ENCODE measurements at places on chromosomes 13 and 19.

- DNase-seq, result no peak
Observed at GRCh38 chr13:102212729-102213128, 189.1 kb downstream of the FGF14 start.

DNA sequence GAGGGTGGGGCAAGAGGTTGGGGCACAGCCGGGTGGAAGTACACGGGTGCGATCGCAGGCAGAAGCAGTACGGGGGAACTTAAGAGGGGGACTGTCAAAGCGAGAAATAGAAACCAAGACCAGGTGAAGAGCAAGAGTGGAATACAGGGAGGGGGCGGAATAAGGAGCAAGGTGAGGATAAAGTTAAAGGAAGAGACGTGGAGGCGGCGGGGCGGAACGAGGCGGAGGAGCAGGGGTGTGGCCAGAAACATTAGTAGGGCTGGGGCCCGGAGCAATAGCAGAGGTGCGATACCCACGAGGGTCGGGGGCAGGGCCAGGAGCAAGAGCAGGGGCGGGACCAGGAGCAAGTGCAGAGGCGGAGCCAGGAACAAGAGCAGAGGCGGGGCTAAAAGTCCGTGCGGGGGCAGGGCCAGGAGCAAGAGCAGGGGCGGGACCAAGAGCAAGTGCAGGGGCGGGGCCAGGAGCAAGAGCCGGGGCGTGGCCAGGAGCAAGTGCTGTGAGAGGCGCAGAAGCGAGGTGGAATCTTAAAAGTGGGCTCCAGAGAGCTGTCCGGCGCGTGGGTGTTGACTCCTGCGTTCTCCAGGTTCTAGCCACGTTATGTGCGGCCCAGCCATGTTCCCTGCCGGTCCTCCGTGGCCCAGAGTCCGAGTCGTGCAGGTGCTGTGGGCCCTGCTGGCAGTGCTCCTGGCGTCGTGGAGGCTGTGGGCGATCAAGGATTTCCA lies 1.2 kb downstream of the CATSPERG start:
- DNase-seq, result peak; percentile 92

- DNase-seq, result no peak
Observed at GRCh38 chr13:50126263-50126992, 111.2 kb downstream of the KCNRG start.

DNA sequence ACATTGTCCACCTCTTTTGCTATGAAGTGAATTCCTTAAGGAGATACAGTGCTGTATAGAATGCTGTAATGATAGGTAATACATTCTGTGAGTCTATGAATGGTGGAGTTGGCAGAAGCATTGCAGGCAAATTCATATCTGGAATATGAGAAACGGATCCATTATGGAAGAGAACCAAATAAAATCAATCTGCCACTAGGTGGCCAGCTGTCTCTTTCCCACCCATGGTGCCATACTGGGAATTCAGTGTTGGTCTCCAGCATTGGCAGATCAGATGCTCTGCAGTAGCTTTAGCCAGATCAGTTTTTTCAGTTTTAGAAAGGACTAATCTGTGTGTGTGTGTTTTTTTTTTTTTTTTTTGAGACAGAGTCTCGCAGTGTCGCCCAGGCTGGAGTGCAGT lies 27.6 kb downstream of the DNAJC3 start:
- no peak for DNase-seq

DNA sequence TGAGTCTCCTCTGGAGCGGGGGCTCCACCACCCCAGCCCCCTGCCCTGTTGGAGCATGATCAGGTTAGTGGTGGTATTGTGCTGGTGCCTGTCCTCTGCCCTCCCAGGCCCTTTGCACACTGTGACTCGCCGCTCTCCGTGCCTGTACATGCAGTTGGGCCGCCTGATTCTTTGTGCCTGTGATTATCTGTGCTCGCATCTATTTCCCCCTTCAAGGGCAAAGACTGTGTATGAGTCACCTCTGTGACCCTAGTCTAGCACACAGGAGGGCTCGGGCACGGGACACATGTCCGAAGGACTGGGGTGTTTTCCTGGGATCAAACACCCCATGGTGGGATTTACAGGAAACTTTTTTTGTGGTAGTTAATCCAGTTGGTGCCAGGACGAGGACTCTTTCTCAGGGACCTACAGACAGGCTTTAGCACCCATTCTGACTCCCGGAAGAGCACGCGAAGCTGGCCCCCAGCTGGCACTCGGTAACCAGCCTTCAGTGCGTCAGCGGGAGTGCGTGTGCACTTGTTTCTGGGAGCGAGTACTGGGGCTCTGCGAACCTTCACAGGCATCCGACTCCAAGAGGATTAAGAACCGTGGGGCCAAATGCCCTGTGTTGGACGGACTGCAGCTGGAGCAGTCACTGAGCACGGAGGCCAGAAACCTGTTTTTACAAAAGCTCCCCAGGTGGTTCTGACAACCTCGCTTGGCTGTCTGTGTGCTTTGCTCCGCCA lies 6.7 kb downstream of the PPP1R37 start:
- DNase-seq, result no peak

DNA sequence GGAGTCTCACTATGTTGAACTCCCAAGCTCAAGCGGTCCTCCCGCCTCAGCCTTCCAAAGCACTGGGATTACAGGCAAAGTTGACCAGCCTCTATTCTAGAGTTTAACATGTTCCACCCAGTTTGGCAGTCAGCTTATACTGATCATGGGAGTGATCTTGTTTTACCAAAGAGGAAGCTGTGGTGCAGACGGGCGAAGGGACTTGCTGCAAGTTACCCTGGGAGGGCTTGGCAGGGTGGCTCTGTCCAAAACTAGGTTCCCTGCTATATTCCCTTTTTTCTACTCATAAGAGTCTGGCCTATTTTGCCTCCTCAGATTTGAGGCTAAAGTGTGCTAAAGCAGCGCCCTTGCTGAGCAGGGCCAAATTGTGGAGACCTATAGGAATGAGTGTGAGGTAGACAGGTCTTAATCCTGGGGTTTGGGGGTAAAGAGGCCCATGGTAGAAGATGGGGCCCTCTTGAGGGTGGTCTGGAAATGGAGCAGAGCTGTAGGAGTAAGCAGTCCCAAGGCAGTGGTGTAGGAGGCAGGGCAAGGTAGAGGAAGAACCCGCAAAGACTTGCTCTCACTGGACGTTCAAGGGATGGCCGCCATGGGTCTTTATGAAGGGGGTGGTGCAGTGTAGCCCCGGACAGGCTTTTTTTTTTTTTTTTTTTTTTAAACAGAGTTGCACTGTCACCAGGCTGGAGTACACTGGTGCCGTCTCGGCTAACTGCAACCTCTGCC lies 3.3 kb downstream of the RPS19 start:
- DNase-seq, result no peak

DNA sequence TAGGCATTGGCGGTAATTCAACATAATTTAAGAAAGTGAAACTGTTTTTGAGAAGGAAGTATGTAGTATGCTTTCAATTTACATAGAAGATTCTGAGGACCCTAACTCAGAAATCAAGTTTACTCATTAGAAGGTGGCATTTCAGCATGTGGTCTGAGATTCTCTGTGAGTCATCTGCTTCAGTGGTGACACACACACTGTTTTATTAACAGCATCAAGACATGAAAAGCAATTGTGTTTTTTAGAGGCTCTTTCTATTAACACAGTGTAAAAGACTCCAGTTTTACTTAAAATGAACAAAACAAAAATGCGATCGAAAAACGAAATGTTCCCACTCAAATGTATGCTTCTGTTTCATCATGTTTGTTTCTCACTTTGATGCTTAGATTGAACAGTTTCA lies 802.1 kb upstream of the SLITRK6 start:
- no peak for DNase-seq

DNA sequence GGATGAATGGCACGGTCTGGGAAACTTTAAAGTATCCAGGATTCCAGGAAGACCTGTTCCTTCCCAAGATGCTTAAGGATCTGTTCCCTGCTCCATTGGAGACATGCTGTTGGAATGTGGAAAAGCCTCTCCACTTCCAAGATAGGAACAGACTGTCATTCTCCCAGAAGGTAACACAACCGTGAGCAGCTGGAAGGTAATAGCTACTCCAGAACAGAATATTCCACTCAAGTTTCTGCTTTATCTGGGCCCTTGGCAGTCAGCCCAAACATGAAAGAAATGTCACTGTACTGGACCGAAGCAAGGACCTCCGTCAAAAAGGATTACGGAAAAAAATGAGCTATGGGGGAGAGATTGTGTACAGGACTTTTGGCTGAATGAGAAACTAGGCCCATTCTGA lies 420.9 kb upstream of the NBEA start:
- DNase-seq, result no peak

GRCh38 chr13:49545661-49546060 lies 39.7 kb downstream of the RCBTB1 start:
- no peak for DNase-seq

- no peak for DNase-seq
Observed at GRCh38 chr13:50526661-50527071, 316.8 kb downstream of the DLEU7 start.

DNA sequence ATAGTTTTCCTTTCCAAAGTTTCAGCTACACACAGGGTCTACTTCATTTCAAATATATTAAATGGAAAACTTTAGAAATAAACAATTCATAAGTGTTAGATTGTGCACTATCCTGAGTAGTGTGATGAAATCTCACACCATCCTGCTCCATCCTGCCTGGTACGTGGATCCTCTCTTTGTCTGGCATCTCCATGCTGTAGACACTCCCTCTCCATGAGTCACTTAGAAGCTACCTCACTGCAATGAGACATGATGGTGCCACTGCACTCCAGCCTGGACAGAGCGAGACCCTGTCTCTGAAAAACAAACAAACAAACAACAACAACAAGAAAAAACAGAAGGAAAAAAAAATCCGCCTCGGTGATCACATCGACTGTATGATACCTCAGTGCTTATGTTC lies 191.8 kb downstream of the PCCA start:
- no peak for DNase-seq

DNA sequence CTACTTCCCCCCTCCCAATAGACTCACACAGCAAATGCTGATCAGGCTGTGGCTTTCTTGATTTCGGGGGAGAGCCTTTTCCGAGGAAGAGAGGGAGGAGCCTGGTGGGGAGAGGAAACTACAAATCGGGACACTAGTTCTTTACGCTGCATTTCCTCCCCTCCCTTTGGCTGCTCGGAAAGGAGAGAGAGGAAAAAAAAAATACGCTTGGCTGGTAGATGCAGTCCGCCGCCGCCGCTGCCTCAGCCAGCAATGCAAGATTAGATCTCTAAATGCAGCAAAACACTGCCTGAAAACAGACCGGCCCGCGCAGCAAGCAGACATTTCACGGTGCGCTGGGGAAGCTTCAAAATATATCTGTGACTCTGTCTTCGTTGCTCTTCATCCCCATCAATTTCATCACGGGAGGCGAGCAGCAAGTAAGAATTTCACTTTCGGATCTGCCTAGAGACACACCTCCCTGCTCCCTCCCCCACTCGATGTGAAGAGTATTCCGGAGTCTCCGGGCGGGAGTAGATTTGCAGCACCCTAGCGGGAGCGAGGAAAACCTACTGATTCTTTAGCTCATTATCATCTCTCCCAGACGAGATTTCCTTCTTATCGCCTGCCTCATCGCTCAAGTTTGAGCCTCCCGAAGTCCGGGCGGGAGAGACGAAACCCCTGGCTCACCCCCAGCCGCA lies at the start of gene PCDH17:
TSS of gene PCDH17 (plus strand) at position 149 of the 680 bp plus-strand sequence. CDS start 803 bp downstream, outside the sequence.
- DNase-seq, result no peak

GRCh38 chr13:113145496-113145895 lies 13.0 kb upstream of the PROZ start:
- no peak for DNase-seq

DNA sequence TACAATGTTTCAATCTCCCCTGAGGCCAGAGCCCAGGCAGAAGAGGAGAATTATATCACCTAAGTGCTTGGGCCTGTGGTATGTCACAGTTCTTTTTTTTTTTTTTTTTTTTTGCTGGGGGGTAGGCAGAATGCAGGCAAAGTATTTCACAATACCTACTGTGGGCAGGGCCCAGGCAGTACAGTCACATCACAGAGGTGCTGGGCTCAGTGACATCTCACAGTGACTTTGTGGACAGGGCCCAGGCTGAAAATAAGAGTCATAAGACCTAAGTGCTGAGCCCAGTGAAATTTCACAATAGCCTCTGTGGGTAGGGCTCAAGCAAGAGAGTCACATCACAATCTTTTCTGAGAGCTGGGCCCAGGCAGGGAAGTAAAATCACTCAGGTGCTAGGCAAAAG lies 15.9 kb upstream of the ZNF208 start:
- no peak for DNase-seq

- no peak for DNase-seq
Observed at GRCh38 chr19:54792814-54793213, 10.6 kb upstream of the KIR2DL4 start.

DNA sequence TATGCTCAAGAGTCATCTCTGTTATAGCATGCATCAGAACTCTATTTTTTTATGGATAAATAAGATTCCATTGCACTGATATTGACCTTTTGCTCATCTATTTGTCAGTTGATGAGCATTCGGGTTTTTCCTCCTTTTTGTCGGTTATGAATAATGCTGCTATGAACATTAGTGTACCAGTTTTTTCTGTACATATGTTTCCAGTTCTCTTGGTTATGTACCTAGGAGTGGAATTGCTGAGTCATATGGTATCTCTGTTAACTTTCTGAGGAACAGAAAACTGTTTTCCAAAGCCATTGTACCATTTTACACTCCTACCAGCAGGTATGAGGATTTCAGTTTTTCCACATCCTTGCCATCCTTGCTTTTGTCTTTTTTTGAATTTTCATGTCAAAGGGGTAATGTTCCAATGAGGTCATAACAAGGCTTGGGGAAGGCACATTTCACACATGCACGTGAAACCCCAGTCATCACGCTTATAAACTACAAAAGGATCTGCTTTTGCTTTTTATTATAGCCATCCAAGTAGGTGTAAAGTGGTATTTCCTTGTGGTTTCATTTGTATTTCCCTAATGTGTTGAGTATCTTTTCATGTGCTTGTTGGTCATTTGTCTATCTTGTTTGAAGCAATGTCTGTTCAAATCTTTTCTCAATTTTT lies 14.6 kb downstream of the KBTBD7 start:
- no peak for DNase-seq

All from stimulated activated CD4-positive, alpha-beta T cell treated with anti-CD3 and anti-CD28 coated beads, Interleukin-15, amount 100 ng/mL, for 1 hour (primary cell).